ENCODE measurements at places on chromosomes 11 and 22. TPM values are rescaled to one million over a fixed set of nuclear protein-coding genes. Genes with fewer than 3 reads are reported as not detected.

The UQCR10 gene
- 77.4 TPM for total RNA-seq

The PRRG4 gene
- not detected for total RNA-seq

The IL10RA gene
- not detected for total RNA-seq

The SMTNL1 gene
- total RNA-seq: not detected

The CCDC86 gene
- total RNA-seq: 27.4 TPM

The CADM1 gene
- 19.6 TPM for total RNA-seq

The GNAZ gene
- 2.9 TPM for total RNA-seq

The KCNE3 gene
- not detected for total RNA-seq

The PATE4 gene
- total RNA-seq: not detected

The PACSIN3 gene
- 93.3 TPM for total RNA-seq

The KRTAP5-8 gene
- total RNA-seq: not detected

- no peak for DNase-seq
Measured at GRCh38 chr11:47904048-47904447, 55.9 kb upstream of the NUP160 start.

GRCh38 chr11:76759517-76759916, 23.6 kb upstream of the TSKU start:
- DNase-seq: no peak

DNA sequence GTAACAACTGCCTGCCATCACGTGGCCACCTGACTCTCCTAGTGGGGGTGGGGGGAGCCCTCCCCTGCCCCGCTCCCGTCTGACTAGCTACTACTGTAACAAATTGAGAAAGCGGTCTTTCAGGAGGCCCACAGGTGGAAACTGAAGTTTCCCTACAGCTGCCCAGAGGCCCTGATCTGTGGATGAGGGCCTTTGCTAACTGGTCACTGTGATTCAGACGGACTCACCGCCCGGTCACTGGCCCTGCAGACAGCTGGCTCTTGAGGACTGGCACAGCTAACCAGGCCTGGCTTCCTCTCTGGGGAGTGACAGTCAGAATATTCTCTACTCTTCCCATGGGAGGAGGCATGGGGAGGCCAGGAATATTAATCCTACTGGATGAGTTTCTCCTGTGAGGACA, 116.8 kb downstream of the ARHGAP8 start:
- no peak for DNase-seq

DNA sequence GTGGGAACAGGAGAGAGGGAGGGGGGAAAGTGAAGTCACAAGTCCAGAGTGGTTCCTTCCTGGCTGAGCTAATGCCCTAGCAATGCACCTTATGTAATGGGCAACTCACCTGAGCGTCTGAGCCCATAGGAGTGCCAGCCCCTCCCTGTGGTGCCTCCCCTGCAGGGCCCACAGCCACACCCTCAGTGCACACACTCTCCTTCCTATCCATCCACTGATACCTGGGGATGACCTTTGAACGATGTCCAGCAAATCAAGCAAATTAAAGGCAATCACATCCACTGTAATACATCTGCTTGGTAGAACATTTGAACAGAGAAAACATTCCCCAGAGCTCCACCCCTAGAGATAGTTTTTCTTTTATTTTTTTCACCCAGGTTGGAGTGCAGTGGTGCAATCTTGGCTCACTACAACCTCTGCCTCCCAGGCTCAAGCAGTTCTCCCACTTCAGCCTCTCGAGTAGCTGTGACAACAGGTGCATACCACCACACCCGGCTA, 19.6 kb upstream of the MICAL2 start:
- DNase-seq: no peak

GRCh38 chr22:50530877-50531545, 1.2 kb upstream of the TYMP start:
- peak; percentile 86 for DNase-seq

GRCh38 chr22:33393432-33393831, 335.3 kb upstream of the SYN3 start:
- DNase-seq: no peak

- no peak for DNase-seq
Measured at GRCh38 chr11:64687643-64688533, 35.1 kb downstream of the NRXN2 start.

- no peak for DNase-seq
Measured at GRCh38 chr11:122441666-122442035, 213.9 kb upstream of the UBASH3B start.

GRCh38 chr11:31060880-31061279, 308.7 kb downstream of the DCDC1 start:
- no peak for DNase-seq

GRCh38 chr11:46149826-46150225, 28.6 kb upstream of the PHF21A start:
- DNase-seq: no peak

GRCh38 chr11:13781153-13781552, 112.7 kb downstream of the FAR1 start:
- no peak for DNase-seq

DNA sequence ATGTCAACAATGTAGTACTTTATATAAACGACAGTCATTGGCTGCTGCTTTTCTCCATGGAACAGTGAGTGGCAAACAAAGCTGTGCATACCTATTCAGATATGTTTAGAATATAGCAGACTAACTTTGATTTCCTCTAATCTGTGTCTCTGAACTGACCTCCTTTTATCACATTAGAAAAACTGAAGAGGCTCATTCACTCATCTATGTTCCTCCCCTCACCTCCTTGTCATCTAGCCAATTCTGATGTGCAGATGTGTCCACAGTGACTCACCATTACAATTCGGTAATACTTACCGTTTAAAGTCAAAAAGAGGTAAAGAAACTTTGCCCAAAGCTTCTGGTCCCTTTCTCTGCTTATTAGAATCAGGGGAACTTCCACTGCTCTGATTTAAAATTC, 51.5 kb upstream of the RPS13 start:
- no peak for DNase-seq

GRCh38 chr11:120168960-120169681, 31.2 kb upstream of the TRIM29 start:
- peak; percentile 91 for DNase-seq

GRCh38 chr11:111444040-111444439, 65.0 kb upstream of the POU2AF1 start:
- DNase-seq: no peak

DNA sequence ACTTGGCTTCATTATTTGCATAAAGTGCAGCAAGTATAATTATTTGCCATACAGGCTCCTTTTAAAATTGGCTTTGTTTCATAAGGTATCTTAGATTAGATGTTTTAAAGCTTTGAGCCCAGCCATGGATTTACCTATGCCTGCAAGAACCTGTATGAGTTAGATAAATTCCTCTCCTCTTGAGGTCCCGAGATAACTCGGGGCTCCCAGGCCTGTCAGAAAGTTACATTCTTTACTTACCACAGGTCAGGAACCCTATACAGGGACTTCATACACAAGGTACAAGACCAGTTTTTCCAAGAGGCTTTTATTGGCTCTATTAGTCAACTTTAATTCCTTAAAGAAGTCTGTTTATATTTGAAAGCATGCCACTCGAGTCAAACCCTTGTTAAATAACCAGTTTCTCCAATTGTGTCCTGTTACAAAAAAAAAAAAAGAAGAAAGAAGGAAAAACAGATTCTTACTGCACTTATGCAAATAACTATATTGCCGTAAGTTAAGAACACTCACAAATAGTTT, 2.3 kb upstream of the C1QTNF6 start:
- no peak for DNase-seq

DNA sequence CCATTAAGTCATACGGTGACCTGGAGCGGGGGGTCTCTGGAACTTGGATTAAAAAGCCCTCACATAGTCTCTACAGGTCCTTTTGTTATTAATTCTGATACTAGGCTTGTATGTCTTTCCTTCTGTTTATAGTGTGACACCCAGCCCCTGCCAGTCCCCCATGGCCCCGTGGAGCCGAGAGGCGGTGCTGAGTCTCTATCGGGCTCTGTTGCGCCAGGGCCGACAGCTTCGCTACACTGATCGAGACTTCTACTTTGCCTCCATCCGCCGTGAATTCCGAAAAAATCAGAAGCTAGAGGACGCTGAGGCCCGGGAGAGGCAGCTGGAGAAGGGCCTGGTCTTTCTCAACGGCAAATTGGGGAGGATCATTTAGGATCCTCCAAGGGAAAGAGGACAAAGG, 2.0 kb downstream of the MIEF1 start:
- no peak for DNase-seq

- DNase-seq: no peak
Measured at GRCh38 chr11:101428918-101429317, 154.9 kb downstream of the TRPC6 start.

DNA sequence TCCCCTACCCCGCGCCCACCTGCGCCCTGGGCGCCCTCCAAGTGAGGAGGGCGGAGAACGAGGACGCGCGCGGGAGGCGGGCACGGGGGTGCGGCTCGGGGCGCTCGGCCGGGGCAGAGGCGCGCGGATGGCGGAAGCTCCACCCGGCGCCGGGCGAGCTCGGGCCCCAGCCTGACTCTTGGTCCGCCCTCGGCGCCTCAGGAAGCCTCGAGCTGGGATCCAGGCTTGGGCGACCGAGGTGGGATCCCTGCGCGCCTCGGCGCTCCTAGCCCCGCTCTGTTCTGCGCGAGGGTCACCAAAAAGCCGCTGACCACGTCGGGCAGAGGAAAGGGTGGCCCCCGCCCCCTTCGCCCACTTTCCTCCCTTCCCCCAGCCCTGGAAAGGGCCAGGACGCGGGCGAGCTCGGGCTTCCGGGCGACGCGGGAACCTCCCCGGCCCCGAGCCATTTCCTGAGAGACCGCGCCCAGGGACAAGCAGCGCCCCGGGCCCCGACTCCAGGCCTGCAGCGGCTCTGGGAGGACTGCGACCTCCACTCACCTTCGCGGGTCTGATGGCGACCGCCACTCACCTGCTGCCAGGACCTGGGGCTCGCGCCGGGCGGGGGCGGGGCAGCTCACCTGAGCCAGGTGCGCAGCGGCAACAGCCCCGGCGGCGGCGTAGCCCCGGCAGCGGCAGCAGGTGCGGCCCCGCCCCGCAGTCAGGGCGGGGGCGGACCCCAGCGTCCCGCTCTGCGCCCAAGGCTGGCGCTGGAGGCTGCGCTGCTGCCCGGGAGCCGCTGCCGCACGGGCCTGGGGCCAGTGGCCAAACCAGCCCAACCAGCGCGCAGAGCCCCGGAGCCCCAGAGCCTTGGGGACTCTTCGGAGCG, 2.2 kb upstream of the SIGIRR start:
- no peak for DNase-seq

GRCh38 chr11:61688365-61689163, 8.4 kb downstream of the DAGLA start:
- no peak for DNase-seq

GRCh38 chr22:27534720-27535125, 266.8 kb downstream of the MN1 start:
- no peak for DNase-seq

- no peak for DNase-seq
Measured at GRCh38 chr11:64934682-64935358, 873 bp downstream of the GPHA2 start.

DNA sequence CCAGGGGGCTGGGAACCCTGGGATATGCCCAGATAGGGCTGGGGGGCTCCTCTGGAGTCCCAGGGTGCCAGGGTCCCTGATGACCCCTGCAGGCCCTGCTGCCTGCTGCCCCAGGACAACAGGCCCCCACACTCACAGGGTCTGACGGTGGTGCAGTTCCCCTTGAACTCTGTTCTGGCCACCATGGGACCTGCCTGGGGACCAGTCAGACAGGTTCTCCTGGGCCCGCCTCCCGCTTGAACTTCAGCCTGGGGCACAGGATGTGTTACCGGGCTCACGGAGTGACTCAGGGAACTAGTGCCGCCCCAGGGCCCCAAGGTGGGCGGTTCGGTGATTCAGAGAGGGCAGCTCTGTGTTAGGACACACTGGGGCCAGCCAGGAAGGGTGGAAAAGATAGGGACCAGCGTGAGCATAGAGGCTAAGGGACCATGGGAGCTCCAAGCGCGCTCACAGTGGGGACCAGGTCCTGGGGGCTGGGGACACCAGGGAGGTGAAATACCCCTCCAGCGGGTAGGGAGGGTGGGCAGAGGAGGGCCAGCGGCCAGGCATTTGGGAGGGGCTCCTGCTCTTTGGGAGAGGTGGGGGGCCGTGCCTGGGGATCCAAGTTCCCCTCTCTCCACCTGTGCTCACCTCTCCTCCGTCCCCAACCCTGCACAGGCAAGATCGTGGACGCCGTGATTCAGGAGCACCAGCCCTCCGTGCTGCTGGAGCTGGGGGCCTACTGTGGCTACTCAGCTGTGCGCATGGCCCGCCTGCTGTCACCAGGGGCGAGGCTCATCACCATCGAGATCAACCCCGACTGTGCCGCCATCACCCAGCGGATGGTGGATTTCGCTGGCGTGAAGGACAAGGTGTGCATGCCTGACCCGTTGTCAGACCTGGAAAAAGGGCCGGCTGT, 21.5 kb upstream of the TXNRD2 start:
- no peak for DNase-seq

DNA sequence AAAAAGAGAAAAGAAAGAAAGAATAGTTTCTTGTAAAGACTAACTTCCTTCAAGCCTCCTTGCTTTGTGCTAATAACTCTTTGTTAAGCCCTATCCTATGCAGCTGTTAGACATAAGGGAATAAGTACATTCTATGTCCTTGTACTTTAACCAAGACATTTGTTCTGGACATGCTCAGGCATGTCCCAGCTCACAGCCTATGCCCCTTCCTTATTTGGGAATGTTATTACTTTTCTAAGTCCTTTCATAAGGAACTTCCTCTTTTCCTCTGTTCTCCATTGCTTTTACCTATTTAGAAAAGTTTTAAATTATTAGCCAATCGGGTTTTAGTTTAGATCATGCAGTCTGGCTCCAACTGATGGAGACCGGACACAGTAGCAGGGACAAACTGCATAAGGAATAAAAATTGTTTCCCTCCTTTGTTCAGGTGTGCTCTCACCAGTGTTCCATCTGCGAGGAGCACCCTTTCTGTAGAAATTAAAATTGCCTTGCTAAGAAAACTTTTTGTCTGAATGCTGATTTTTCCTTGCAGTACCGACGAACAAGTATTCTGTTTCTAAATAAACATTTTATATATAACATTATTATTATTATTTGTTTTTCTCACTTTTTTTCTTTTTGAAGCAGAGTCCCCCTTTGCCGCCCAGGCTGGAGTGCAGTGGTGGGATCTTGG, 21.6 kb upstream of the SPINDOC start:
- DNase-seq: no peak

GRCh38 chr11:10164621-10165020, 129.4 kb downstream of the SBF2 start:
- no peak for DNase-seq

DNA sequence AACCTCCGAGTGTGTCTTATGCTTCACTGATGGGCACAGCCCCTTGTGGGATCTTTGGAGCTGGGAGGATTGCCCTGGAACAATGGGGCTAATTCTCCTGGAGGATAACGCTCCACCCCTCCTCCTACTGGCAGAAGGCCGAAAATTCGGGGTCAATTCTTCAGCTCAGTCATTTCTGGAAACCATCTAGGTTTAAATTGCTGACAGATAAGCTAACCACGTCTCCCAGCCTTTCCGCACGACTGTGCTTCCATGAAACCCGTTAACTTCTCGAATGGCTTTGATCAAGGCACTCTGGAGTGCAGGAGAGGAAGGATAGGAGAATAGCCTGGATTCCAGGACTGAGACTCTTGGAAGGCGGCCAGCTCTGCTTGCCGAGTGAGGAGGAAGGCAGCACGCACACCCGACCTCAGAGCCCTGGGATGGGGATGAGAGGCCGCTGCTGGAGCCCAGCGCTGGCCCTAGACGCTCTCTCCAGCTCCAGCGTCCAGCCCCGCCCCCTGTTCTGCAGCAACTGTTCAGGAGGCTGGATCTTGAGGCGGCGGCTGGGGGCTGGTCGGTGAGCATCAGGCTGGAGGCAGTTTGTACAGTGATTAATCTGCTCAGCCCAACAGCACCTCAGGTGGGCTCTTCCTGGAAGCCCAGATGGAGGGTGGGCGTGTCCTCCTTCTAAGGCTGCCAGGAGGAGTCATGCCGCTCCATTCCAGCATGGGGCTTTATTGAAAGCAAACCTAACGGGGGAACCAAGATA, 176.7 kb upstream of the NCAM1 start:
- DNase-seq: no peak
